Neural crest cell (in vitro differentiated cells): ENCODE measurements at places on chromosomes 3 and 15. TPM values are rescaled to one million over a fixed set of nuclear protein-coding genes. Genes with fewer than 3 reads are reported as not detected.

The ATP2B2 gene
- 0.23 and 0.42 TPM in 2 replicates for total RNA-seq

The GOLGA8G gene
- total RNA-seq: not detected in 2 replicates

The TGM5 gene
- not detected in 2 replicates for total RNA-seq

DNA sequence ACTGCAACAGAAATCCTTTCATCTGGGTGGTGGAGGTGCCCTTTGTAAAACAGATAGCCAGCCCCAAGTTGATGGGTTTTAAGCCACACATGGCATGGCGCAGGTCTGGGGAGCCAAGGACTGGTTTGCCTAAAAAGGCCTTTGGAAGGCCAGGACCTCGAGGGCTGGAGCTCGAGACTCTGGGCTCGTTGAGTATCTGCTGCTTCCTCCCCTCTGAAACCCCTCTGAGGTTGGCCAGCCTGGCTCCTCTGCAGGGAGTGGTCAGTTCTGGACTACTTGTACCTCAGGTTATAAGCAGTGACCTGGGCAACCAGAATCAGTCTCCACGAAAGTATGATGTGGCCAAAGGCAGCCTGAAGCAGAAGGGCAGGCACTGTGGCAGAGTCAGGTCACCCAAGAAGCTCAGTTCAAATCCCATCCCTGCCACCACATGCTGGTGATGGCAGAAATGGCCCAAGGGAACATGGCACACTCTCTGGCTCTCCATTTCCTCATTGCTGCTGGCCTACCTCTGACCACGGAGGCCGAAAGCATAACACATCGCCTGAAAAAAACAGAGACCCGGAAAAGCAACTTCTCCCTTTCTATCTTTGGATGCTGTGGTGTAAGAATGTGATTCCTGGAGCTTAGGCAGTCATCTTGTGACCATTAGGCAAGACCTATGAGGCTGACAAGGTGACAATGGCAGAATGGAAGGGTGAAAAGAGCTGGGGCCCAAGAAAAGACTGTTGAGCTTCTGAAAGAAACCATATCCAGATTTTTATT, 51.2 kb downstream of the WNT7A start:
- H3K4me3 ChIP-seq: no peak overlapping the region
- H3K4me1 ChIP-seq: peaks cover 29% of the 10 kb centered on the region
- no peak overlapping the region for H3K27ac ChIP-seq
- DNase-seq: no peak
- no peaks in the 10 kb centered on the region for H3K27me3 ChIP-seq

GRCh38 chr3:124266487-124266886, 274.6 kb upstream of the ROPN1 start:
- H3K4me3 ChIP-seq: no peak overlapping the region

DNA sequence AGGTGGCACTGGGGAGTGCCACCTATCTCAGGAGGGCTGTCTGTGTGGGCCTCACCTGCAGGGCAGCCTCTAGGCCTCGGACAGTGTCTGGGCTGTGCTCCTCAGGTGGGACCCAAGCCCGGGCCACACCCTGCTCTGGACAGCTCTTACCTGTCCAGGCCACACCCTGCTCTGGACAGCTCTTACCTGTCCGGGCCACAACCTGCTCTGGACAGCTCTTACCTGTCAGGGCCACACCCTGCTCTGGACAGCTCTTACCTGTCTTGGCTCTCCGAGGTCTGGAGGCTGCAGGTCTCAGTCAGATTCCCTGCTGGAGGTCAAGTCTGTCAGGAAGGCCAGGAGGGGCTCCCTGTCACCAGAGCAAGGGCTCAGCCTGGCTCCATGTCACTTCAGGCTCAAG, 80.6 kb downstream of the LINGO1 start:
- no peaks in the 10 kb centered on the region for H3K27me3 ChIP-seq
- peaks cover 75% of the 10 kb centered on the region for H3K4me1 ChIP-seq
- H3K36me3 ChIP-seq: no peaks in the 10 kb centered on the region
- no peak for DNase-seq
- no peak overlapping the region for H3K4me3 ChIP-seq

DNA sequence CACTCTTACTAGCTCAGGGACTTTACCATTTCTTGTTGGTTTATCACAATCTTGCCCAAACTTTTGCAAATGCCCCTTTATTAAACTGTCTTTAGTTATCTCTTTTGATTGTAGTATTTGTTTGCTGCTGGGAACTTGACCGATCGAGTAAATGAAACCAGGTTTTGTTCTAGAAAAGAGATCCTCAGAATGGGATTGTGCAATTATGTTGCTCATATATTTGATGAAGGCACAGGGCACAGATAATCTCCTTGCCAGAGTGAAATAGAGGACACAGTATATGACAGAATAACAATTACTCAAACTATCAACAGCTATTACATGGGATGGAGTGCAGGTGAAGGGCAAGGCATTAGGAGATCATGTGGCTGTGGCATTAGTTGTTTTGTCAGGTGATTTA, 216.6 kb upstream of the RASGRP1 start:
- no peaks in the 10 kb centered on the region for H3K4me1 ChIP-seq
- DNase-seq: no peak
- H3K36me3 ChIP-seq: no peaks in the 10 kb centered on the region
- H3K27ac ChIP-seq: no peak overlapping the region

DNA sequence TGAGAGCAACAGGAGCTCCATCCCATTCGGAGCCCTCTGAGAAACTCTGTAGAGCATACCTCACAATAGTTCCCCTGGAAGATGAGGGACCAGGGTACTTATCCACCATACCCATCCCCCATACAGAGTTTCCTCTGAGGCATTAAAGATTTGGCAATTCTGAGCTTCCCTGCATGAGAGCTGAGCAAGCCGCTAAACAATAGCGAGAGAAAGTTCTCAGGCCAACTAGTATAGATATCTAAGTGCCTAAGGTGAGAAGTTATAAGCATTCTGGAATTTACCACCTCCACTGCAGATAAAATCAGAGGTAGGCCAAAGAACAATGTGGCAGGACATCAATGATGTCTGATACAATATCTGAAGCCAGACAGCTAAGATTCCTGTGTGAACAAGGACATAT, 129.1 kb upstream of the MBNL1 start:
- no peak overlapping the region for H3K4me3 ChIP-seq
- no peaks in the 10 kb centered on the region for H3K4me1 ChIP-seq
- no peak overlapping the region for H3K27ac ChIP-seq
- no peaks in the 10 kb centered on the region for H3K27me3 ChIP-seq
- H3K36me3 ChIP-seq: no peaks in the 10 kb centered on the region

DNA sequence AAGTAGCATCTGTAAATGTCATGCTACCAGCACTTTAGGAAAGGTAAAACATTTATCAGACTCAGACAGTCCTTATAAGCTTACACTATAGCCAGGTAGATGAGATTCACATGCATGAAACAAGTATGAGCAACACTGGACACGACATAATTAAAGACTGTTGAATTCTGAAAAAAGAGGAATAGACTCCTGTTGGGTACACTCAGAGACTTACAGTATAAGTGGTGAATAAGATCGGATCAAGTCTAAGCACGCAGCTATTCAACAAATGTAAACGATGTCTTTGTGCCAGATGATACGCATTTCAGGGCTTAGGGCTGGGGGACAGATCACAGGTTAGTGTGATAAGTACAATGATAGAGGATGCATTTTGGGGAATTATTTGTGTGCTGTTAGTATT, 43.2 kb upstream of the SPPL2A start:
- DNase-seq: no peak
- no peaks in the 10 kb centered on the region for H3K4me1 ChIP-seq
- H3K27me3 ChIP-seq: no peaks in the 10 kb centered on the region
- H3K27ac ChIP-seq: no peak overlapping the region
- H3K4me3 ChIP-seq: no peak overlapping the region

- H3K4me3 ChIP-seq: no peak overlapping the region
- H3K36me3 ChIP-seq: no peaks in the 10 kb centered on the region
- no peak overlapping the region for H3K27ac ChIP-seq
- no peaks in the 10 kb centered on the region for H3K27me3 ChIP-seq
- peaks cover 18% of the 10 kb centered on the region for H3K4me1 ChIP-seq
These were observed 7.0 kb downstream of the FILIP1L start for GRCh38 chr3:100107221-100107814.

DNA sequence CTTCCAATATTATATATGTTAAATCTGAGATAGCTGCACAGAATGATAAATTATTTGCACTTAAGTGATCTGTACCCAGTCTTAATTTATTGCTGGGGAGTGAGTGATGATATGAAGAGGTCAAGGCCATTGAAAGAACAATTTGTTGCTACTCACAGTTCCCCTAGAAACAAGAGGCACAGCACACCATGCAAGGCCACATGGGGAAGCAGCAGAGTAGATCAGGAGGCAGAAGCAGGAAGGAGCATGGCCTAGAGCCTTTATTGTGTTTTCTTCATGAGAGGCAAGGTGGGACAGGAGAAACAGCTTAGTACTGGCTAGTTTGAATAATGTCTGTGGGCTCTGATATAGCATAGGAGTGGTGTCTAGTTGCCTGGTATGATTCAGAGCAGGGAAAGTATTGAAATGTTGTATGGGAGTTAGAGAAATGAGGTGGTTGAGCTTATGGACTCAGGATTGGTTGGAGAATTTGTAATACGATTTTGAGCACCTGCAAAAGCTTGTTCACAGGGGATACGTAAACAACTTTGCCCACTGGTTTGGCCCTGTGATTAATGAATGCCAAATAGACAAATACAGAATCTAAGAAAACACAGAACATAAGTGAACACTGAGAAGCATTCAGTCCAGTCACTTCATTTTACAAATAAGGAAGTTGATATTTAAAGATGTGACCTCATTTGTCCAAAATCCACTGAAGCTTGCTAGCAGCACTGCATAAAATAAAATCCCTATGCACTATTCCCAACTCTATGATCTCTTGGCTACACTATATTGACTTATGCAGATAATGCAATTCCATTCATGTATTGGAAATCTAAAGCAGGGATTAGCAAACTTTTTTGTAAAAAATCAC, 71.7 kb downstream of the TMCO5A start:
- peak overlapping the region; percentile 0 for H3K27ac ChIP-seq
- peaks cover 15% of the 10 kb centered on the region for H3K4me1 ChIP-seq
- no peak for DNase-seq
- no peak overlapping the region for H3K4me3 ChIP-seq
- peaks cover 7% of the 10 kb centered on the region for H3K36me3 ChIP-seq
- no peaks in the 10 kb centered on the region for H3K27me3 ChIP-seq

GRCh38 chr3:47003461-47004368, 24.2 kb downstream of the NBEAL2 start:
- H3K27ac ChIP-seq: peak overlapping the region; percentile 67
- no peak overlapping the region for H3K4me3 ChIP-seq
- H3K36me3 ChIP-seq: no peaks in the 10 kb centered on the region
- DNase-seq: no peak
- no peaks in the 10 kb centered on the region for H3K4me1 ChIP-seq

DNA sequence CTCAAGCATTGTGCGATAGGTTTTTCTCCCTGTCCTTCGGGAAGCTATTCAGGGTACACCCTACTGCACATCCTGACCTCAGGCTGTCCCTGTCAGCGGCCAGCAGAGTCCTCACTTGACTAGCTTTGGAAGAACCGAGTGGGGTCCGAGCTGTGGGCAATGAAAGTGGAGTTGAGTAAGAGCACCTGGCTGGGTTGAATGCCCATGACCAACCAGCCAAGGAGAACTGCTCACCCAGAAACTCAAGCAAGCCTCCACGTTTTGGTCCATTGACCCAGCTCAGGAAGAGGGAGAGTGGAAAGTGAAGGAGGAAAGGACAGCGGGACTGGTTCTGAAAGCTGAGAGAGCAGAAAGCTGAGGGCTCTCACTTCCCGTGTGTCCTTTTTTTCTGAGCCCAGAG, 36.0 kb upstream of the HDGFL3 start:
- DNase-seq: no peak
- H3K4me3 ChIP-seq: no peak overlapping the region
- H3K4me1 ChIP-seq: no peaks in the 10 kb centered on the region
- no peak overlapping the region for H3K27ac ChIP-seq

- peaks cover 24% of the 10 kb centered on the region for H3K4me1 ChIP-seq
- no peak overlapping the region for H3K27ac ChIP-seq
- H3K36me3 ChIP-seq: no peaks in the 10 kb centered on the region
These were observed 514.4 kb upstream of the PROK2 start for GRCh38 chr3:72299321-72299802.

DNA sequence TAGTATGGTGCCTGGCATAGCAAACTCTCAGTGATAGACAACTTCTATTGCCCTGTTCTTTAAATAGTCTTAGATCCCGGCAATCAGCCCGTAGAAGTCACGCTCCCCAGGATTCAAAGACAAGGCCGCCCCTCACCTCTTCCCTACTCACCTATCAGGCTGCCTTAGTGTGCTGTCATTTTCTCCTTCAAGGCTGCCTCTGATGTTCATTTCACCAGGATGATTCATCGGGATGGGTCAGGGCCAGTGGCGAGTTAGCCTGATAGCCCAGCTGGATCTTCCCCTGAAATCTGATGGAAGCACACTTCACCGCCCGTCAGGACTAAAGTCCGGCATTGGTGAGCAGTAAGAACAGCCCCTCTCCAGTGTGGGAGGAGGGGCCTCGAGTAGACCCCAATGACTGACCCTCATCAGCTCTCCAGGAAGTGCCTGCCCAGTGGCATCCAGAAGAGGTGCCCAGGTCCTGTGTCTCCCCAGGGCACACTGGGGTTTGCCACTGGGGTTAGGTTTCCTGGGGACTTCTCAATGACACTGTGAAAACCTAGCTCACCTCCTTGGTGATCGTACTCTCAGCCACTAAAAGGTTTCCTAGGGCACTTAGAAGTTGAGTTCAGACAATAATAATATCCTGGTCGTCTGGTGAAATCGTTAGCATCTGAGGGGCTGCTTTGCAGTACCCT, 37.5 kb downstream of the TPM1 start:
- H3K4me3 ChIP-seq: no peak overlapping the region
- no peak for DNase-seq
- no peaks in the 10 kb centered on the region for H3K27me3 ChIP-seq
- peaks cover 23% of the 10 kb centered on the region for H3K4me1 ChIP-seq
- H3K27ac ChIP-seq: no peak overlapping the region

DNA sequence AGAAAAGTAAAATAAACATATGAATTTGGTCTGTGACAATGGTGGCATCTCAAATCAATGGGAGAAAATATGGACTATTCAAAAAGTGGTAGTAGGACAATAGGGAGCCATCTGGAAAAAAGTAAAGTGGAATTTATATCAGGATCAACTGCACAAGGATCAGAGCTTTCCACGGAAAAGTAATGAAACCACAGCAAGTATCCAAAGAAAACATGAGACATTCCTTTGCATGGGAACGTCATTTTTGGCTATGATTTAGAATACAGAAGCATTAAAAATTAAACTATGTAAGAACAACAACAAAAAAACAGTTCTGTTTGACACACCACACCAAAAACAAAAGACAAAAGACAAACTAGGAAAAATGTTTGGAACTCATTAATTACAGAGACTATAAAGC, 18.7 kb downstream of the CRBN start:
- no peaks in the 10 kb centered on the region for H3K27me3 ChIP-seq
- H3K4me1 ChIP-seq: no peaks in the 10 kb centered on the region
- H3K36me3 ChIP-seq: peaks cover 16% of the 10 kb centered on the region
- H3K27ac ChIP-seq: peak overlapping the region; percentile 37
- no peak for DNase-seq
- no peak overlapping the region for H3K4me3 ChIP-seq
